Stimulated activated CD4-positive, alpha-beta T cell treated with anti-CD3 and anti-CD28 coated beads, TNF-alpha, amount 100 ng/mL, for 4 hours (primary cell): ENCODE measurements at places on chromosomes 4 and X.

DNA sequence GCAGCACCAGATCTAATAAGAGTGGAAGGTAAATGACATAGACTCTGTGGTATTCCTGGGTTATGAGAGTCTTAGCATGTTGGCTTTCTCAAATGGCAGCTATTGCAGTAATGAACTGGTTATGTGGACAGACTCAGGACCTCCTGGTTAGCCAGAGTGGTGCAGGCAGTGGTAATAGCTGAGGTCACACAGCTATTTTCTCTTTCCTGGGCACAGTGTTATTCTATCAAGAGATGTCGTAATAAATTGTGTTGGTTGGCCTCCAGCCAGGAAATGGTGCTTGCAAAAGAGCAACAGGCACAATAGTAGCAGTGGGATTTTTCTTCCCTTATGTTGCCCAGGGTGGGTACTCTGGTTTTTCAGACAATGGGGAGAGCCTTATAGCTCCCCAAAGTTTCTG lies 279.2 kb upstream of the FGF16 start:
- no peak for DNase-seq

DNA sequence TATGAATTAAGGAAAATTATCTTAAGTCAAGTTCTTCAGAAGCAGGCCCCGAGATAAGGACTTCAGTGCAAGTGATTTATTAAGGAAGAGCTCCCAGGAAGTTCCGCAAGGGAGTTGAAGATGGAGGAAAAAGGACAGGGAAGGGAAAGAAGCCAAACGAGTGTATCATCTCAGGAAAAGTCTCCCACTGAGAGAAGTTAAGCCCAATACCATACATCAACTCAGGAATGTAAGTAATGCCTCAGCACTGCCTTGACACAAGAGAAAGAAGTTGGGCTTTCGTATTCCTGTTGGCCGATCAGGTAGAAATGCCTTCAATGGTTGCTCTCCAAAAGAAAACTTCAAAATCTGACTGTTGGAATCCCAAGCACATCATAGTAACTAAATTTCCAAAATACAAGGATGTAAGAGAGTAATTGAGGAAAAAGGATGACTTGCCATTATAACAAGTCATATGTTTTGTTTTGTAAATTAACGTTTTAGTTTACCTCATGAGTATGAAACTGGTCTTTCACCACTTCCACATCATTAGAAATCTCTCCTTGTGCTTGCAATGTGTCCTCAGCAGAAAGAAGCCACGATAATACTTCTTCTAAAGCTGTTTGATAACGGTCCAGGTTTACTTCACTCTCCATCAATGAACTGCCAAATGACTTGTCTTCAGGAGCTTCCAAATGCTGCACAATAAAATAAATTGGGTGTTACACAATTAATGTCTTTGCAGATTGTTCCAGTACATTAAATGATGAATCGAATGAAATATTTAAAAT lies 566.7 kb downstream of the DMD start:
- DNase-seq: no peak

DNA sequence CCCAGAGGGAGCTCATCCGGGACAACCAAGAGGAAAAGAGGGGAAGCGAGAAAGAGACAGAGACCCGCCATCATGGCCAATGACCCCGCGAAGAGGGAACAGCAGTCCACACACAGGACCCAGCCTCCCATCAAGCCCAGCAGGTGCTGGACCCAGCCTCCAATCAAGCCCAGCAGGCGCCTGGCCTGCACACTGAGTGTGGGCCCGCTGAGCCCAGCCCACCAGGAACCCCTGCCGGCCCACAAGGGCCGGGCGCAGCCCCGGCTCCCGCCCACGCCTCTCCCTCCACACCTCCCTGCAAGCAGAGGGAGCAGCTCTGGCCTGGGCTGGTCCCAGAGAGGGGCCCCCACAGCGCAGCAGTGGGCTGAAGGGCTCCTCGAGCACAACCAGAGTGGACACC lies 391.1 kb downstream of the IDS start:
- no peak for DNase-seq

DNA sequence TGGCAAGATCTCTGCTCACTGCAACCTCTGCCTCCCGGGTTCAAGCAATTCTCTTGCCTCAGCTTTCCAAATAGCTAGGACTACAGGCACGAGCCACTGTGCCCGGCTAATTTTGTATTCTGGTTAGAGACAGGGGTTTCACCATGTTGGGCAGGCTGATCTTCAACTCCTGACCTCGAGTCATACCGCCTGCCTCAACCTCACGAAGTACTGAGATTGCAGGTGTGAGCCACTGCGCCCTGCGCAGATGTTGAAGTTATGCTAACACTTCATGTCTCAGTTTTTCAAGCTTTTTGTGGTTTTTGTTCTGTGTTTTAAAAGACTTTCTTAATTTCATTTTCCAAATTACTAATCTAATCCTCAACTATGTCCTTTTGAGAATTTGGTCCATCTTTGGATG lies 154.4 kb upstream of the TLL1 start:
- DNase-seq: no peak
